ENCODE measurements at places on chromosomes 16 and 17. TPM values are rescaled to one million over a fixed set of nuclear protein-coding genes. Genes with fewer than 3 reads are reported as not detected.

The KRT38 gene
- not detected for total RNA-seq

The ITGB3 gene
- total RNA-seq, result 148 TPM

The FNDC8 gene
- not detected for total RNA-seq

The CRYM gene
- 7.5 TPM for total RNA-seq

The TLCD2 gene
- 1.3 TPM for total RNA-seq

The UTP4 gene
- total RNA-seq, result 36.8 TPM

The CCT6B gene
- total RNA-seq, result 0.38 TPM
